NAMALWA (cell line): ENCODE measurements at places on chromosomes 1 and 21.
A peak's percentile ranks its signal among the peaks of the same experiment; 100 is the strongest.

DNA sequence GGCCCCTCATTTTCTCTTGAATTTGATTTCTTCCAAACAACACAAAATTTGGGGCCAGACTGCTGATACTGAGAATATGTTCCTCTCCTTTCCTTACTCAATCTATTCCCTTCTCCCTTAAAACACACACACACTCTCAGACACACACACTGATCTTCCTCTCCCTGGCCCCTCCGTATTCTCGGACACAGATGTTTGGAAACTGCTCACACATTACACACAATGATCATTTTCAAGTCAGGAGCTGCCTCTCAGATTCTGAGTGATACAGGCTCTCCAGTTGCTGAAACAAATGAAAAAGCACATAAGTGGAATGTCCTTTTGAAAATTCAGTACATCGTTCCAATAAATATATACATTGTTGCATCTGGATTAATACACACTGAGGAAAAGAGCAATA, 161.3 kb downstream of the CLEC20A start:
- no peak for DNase-seq

DNA sequence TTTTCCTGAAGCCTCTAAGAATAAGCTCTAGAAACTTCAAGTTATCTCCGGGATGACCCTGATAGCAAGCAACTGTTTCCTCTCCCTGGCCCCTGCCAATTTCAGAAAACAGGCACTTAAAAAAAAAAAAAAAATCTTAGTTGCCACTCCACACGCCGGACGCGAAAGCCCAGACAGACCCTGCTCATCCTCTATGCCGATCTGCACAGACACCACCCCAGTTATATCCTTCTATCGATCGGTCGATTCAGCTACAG, 1.7 kb downstream of the ANP32E start:
- DNase-seq = no peak

- DNase-seq = no peak
Measured at GRCh38 chr21:42165901-42166300, 53.0 kb upstream of the ABCG1 start.

GRCh38 chr21:26471099-26471471, 102.0 kb downstream of the CYYR1 start:
- DNase-seq = no peak

DNA sequence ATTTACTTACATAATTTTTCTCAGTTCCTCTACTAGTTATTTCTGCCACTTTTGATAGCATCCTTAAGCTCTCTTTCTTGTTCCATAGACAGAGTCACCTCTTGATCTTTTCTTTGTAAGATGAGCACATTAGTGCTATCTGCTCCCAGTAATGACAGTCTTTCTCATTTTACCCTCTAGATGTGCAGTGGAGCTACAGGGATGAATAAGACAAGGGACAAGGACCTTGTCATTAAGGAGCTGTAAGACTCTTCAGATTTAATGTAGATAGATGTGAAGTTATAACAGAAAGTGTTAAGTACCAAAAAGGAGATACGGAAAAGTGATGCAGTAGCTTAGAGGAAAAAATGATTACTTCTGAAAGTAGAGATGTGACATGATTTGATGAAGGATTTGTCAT, 20.4 kb downstream of the SCP2 start:
- no peak for DNase-seq

DNA sequence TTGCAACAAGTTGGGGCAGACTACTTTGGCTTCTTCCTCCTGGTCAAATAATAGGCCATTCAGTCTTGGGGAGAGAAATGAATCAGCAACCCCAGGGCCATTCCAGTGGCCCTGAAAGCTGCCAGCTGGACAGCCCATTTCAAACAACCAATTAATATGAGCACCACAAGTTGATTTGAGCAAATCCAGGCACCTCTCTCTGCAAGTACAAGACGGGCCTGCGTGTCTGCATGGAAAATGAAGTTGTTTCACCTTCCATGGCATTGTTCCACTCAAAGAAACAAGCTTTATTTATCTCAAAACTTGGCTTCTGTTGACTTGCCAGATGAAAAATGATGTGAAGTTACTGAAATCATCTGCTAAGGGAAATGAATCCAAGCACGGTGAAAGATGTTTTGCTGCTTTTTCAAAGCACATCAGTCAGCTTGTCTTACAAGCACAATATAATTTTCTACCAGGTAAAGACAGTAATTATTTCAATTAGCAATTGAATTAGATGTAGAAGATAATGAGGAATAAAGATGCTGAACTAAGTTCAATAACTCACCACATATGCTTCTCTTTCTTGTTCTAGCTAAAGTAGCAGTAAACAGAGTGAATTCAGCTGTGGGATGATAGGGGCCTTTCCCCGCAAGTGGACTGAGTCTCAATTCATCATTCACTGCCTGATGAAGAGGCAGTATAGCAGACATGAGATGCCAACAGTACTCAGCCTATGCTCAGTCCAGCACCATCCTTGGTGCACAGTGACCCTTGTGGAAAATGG, 95.2 kb upstream of the SSX2IP start:
- DNase-seq = no peak

DNA sequence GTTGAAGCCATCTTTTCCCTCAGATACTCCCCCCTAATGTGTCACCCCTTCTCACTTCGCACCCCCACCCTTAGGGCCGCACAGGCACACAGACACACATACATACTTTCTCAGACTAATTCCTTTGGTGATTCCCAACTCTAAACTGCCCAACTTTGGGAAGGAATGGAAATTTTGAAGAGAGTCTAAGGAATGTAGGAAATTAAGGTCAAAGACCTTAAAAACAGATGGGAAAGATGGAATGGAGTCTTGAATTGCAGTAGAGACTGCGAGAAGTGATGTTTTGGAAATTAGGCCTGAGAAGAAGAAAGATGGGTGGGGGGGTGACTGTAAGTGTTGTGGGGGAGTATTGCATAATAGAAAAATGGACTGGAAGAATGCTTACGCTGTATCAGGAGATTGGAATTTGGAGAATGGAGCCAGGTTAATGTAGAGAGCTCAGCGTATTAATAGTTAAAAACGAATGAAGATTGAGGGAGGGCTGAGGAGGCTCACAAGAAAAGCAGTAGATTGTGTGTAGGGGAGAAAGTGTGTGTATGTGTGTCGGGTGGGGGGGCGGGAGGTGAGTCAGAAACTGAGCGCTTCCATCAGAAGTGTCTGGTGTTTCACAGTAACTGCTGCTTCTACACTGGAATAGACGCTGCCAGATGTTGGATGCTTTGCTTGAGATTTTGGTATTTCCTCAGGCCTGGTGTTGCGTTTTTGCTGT, 1.7 kb downstream of the PIP5K1A start:
- peak; percentile 30 for DNase-seq

GRCh38 chr1:205410581-205411298, 11.1 kb downstream of the LEMD1 start:
- DNase-seq = no peak

GRCh38 chr1:246001142-246001836, 505.8 kb downstream of the SMYD3 start:
- no peak for DNase-seq

DNA sequence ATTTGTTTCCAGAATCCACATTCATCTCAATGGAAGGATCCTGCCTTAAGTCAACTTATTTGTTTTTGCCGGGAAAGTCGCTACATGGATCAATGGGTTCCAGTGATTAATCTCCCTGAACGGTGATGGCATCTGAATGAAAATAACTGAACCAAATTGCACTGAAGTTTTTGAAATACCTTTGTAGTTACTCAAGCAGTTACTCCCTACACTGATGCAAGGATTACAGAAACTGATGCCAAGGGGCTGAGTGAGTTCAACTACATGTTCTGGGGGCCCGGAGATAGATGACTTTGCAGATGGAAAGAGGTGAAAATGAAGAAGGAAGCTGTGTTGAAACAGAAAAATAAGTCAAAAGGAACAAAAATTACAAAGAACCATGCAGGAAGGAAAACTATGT, 2.6 kb downstream of the GADD45A start:
- DNase-seq = no peak

DNA sequence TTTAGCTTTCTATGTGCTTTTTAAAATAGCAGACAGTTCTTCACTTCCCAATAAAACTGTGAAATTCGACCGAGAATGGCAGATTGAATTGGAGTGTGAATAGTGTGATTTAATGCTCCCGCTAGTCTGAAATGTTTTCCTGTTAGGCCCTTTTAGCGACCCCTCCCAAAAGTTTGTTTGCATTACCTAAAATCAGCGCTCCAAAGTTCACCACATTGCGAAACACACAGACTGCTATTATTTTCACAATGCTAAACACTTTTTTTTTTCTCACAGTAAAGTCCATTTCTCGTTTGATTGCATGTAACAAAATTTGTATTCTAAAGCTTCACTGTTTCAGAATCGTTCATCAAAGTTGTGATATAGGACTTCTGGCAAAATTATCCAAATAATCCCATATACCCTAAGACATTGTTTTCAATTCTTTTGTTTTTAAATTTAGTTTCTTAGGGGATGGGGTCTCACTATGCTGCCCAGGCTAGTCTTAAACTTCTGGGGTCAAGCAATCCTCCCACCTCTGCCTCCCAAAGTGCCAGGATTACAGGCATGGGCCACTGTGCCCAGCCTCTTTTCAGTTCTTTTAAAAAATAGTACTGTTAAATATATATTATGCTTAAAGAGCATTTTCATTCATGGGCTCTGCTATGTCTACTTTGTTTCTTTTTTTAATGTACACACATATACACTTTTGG, 76.5 kb upstream of the USH2A start:
- DNase-seq = no peak

- no peak for DNase-seq
Measured at GRCh38 chr1:8822373-8823294, 5.2 kb upstream of the RERE start.

DNA sequence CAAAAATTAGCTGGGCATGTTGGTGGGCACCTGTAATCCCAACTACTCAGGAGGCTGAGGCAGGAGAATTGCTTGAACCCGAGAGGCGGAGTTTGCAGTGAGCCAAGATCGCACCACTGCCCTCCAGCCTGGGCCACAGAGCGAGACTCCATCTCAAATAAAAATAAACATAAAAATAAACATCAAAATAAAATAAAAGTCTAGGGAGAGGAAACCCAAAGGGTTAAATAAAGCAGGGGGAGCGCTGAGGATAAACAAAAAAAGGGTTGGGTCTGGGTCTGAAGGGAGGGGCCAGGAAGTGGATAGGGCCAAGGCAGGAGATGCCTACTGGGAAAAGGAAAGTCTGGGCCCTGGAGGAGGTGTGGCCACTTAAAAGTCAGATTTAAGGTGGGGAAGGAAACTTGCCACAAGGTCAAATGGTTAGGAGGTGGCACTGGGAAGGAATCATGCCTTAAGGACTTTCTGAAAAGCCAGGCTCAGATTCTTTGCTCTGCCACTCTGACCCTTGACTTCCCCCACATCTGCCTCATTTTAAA, 150.0 kb downstream of the ADSS2 start:
- DNase-seq = no peak

GRCh38 chr1:170254371-170254770, 108.6 kb downstream of the NTMT2 start:
- DNase-seq = no peak

DNA sequence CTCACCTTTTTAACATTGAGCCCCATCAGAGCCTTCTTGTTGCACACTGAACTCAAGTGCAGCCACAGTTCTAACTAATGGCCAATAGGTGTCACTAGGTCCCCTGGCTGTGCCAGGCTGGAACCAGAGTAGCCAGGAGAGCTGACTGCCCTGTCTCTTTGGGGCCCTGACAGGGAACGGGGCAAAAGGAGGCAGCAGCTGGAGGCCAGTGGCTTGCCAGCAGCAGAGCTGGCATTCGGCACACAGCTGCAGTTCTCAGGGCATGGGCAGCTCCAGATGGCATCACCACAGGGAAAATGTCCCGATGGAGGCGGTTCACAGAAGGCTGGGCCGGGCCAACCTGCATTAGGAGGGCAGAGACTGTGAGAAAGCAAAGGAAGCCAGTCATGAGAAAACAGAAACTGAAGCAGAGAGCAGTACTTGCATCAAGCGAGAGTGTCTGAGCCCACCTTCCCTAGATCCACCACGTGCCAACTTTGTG, 188.6 kb downstream of the FCRL5 start:
- DNase-seq = peak; percentile 73

GRCh38 chr1:65069011-65069565, 78.9 kb upstream of the AK4 start:
- DNase-seq = peak; percentile 59

DNA sequence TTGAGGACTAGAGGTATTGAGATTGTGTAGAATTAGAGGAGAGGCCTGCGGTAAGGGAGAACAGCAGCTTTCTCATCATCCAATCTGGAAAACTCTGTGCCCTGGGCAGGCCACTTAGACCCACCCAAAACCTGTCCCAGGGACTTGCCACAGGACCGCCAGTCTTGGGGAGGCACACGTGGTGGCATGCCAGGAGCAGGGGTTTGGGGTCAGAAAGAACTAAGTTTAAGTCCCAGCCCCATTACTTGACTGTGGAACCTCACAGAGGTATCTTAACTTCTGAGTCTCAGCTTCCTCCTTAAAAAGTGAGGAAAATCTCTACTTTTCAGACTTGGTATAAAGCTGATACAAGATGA, 356.6 kb downstream of the HHAT start:
- DNase-seq = no peak

- no peak for DNase-seq
Measured at GRCh38 chr1:20486457-20487235, 636 bp upstream of the CAMK2N1 start.

- no peak for DNase-seq
Measured at GRCh38 chr1:226814751-226815537, 55.5 kb upstream of the PSEN2 start.

DNA sequence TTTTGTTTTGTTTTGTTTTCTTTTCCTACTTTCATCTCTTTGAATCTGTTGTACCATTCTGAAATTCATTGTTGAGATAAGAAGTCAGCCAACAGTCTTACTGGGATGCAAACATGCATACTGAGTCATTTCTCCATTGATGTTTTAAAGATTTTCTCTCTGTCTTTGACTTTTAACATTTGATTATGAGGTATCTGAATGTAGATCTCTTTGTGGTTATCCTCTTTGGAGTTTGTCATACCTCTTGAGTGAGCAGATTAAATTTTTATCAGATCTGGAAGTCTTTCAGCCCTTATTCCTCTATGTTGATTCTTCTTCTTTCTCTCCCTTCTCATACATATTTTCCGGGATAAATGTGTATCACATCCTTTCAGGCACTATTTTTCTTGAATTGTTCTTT, 406.9 kb upstream of the NCAM2 start:
- no peak for DNase-seq

- no peak for DNase-seq
Measured at GRCh38 chr1:204449678-204450280, 38.2 kb upstream of the PPP1R15B start.

- peak; percentile 14 for DNase-seq
Measured at GRCh38 chr1:116504308-116505156, 66.3 kb downstream of the CD58 start.

- DNase-seq = no peak
Measured at GRCh38 chr1:9716404-9717192, 65.1 kb downstream of the PIK3CD start.

DNA sequence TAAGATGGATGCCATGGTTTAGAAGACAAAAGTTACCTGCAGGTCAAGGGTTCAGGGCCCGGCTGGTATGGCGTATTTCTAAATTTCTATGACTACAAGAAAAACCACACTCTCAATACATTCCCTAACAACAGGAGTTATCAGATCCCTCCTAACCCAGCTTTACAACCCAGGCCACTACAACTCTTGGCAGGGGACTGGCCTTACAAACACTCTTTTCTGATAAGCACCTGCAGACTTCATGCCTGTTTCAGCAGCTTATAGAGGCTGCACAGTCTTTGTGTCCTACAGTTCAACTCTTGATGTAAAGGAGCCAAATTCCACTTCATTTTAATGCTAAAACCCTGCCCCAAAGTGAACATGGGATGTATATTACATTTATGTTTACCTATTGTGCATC, 461.4 kb downstream of the SIPA1L2 start:
- no peak for DNase-seq
